ENCODE measurements at places on chromosomes 1 and 21. TPM values are rescaled to one million over a fixed set of nuclear protein-coding genes. Genes with fewer than 3 reads are reported as not detected.
A peak's percentile ranks its signal among the peaks of the same experiment; 100 is the strongest.

Gene PPFIA4
- total RNA-seq, result 2.7 TPM

Gene HTR1D
- not detected for total RNA-seq

Gene HMCN1
- total RNA-seq, result 0.02 TPM

Gene SEMA4A
- 196 TPM for total RNA-seq

Gene APCS
- total RNA-seq, result not detected

Gene ASTN1
- not detected for total RNA-seq

Gene NPHS2
- total RNA-seq, result not detected

DNA sequence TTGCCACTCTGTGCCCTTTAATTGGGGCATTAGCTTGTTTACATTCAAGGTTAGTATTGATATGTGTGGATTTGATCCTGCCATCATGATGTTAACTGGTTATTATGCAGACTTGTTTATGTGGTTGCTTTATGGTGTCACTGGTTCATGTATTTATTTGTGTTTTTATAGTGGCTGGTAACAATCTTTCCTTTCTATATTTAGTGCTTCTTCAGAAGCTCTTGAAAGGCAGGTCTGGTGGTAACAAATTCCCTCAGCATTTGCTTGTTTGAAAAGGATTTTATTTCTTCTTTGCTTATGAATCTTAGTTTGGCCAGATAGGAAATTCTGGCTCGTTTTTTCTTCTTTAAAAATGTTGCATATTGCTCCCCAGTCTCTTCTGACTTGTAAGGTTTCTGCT, 215.4 kb downstream of the ZC3H11B start:
- no peak for DNase-seq

DNA sequence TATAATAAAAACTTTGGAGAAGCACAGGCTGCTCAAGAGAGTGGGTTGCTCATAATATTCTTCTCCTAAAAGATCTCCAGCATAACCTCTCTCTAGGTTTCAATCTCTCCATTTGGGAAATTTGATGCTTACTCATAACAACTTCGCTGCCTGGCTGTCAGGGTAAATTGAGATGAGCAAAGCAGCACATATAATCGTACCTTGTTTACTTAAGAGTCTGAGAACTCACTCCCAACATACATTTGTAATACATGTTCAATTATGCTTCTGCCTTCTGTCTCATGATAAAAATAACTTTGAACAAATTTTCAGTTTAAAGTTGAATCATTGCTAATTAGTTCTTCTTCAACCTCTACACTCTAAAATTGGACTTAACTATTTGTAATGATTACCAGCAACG, 68.9 kb downstream of the DUSP10 start:
- DNase-seq, result no peak

DNA sequence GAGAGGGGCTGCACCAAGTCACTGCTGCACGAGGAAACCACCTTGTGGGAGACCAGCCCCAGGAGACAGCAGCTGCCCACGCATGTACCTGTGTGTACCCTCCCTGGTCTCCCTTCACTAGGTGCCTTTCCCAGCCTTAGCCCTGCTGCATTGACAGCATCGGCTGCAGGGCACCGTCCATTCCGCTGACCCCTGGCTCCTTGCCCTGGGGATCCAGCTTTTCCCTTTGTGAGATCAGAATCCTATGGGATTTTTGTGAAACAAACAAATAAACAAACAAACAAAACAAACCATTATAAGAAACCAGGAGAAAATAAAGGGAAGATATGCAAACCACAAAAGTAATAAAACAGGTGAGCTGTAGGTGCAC, 2.1 kb downstream of the STUM start:
- no peak for DNase-seq

DNA sequence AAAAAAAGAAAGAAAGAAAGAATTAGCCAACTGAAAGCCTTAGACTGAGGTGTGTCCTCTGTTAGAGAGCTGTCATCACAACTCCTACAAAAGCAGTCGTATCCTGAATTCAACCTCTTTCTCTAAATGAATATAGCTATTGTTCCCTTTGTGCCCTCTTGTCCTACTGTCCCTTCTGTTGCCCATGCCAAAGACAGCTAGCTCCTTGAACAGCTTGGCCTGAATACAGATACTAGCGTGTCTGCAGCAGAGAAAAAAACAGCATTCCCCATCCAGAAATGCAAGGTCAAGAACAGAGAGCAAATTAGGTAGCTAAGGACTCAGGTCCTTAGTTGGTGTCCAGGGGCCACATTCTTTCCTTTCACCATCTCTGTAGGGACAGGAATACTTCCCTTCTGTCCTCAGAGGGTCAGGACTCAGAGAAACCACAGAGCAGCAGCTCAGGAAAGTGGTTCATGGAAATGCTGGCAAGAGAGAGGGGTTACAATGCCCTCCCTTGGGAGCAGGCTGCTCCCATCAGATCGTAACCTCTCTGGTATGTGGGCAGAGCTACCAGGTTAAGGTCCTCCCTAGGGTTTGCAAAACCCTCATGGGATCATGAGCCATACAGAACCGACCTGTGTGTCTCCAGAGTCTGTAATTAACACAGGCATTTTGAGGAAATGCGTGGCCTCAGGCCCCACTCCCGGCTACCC, 1.8 kb upstream of the ZBTB48 start:
- DNase-seq, result no peak

GRCh38 chr1:235124665-235125064, 4.0 kb downstream of the TOMM20 start:
- no peak for DNase-seq

DNA sequence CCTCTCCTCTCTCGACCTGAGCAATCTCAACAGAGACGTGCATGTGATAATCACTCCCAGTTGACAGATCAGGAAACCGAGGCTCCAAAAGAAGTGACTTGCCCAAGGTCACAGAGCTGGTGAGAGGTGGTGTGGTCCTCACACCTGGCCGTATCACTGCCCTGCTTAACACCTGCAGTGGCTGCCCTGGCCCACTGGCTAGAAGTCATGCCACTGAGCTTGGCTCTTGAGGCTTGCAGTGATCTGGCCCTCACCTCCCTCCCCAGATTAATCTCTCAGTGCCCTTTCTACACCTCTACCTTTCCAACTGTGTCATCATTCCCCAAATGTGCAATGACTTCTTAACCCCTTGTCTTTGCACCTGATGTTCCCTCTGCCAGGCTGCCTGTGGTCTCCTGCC, 38.8 kb downstream of the CDCP2 start:
- DNase-seq, result no peak

DNA sequence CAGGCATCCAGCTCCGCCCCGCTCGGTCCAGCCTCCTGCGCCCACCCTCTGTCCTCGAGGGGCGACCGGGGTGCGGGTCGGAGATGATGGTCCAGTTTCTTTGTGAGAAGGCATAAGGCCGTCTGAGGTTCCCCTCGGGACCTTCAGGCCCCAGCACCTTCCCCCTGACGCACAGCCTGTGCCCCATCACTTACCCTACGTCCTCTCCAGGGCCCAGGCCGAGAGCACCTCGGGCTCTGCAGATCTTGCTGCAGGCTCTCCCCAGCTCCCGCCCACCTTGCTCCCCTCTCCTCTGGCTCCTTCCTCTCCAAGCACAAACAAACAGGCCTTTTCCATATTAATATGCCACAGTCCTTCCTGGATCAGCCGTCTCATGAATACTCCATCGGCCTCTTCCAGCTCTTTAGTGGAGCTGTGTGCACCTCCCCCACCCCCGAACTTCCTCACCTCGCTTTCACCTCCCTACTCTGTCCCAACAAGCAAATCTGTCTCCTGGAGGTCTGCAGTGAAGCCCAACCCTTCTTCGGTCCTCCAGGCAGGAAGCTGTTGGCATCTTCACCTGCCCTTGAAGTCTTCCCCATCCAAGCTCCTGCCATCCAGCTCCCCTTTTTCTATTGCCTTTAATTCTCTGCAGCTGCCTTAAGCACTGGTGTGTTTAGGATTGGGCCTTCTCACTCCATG, 448 bp upstream of the COL9A2 start:
- DNase-seq, result no peak

DNA sequence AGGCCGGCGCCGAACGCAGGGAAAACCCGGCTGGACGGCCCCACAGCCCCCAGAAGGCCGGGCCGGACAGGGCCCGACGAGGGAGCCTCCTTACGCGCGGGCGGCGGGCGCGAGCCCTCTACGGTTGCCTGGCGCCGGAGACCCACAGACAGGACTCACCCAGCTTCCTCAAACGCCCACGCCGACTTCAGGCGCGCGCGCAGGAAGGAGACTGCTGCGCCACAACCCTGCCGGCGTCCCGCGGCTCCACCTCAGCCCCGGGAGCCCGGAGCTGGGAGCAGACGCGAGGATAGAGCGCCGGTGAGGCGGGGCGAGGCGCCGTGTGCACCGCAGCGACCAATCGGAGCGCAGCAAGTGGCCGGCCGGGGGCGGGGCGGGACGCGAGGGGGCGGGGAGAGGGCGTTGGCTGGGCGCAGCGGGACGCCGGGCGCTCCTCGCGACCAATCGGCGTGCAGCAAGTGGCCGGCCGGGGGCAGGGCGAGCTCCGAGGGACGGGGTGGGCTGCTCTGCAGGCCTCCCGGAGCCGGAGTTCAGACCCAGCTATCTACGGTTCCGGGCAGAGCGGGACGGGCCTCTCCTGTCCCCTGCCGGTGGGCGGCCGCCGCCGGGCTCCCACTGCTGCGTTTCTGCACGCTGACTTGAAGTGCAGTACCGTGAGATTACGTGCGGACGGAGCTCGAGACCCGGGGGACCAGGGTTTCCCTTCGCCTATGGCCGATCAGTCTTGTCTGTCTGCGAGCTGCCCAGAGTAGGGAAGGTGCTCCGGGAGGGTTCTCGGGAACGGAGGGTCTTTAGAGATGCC, at the start of gene TMEM50B:
TMEM50B (minus strand) TSS at position 296 of the 802 bp plus-strand sequence. CDS start 11,089 bp downstream, outside the sequence.
- DNase-seq, result peak; percentile 96

DNA sequence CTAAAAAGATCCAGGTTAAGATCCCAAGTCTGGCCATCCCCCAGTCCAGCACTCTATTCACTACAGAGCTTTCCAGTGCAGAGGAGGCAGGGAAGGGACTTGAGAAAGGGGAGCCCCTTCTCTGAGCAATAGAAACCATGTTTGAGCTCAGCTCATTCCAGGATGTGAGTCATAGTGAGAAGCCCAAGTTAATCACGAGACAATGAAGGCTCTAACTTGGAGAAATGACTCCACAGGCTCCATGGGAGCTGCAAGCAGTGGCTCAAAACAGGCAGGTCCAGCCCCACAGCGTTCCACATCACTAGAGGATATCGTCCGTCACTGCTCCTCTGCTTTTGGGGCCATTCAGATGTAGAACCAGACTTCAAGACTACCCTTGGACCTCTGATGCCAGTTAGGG, 59.1 kb downstream of the CAMK2N1 start:
- DNase-seq, result no peak

DNA sequence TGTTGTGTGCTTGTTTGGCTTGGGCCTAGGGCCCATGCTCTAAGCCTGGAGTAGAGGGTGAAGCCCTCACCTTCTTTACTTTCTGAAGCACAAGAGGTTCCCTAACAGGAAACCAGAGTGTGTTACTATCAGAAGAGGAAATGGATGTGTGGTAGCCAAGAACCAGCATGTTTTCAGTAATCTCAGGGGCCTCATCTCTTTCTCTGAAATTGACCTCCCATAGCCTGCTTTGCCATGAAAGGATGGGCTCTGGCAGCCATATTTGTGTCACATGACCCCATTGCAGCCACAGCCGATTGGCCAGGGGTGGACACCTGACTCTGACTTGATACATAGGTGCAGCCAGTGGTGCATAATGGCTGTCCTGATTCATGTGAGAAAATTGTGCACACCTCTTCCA, 18.6 kb downstream of the A3GALT2 start:
- peak; percentile 11 for DNase-seq

GRCh38 chr1:1034439-1034781, 14.5 kb downstream of the AGRN start:
- DNase-seq, result no peak

DNA sequence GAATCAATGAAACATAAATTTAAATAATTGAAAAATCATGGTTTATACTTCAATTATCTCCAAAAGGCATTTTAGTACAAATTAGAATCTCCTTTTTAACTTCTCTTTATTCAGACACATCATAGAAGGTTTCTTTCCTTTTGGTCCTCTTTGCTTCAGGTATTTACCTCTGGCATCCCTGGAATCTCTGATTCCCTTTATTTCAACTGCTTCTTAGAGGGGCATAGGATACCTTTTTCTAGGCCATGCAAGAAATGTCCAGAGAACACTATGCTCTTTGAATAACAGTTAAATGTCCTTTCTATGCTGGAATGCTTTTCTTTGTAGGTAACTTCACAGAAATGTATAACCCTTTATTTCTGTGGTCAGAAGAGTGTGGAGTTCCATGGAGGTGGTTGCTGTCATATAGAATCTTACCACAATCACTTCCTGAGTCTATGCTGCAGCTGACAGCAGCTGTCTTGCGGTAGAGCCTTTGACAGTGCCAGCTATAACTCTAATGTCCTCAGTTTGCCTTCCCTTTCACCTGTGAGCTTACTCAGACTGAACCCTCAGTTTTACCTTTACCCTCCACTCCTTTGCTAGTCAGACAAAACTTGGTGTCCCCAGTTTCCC, 8.6 kb downstream of the LAMC2 start:
- DNase-seq, result no peak

DNA sequence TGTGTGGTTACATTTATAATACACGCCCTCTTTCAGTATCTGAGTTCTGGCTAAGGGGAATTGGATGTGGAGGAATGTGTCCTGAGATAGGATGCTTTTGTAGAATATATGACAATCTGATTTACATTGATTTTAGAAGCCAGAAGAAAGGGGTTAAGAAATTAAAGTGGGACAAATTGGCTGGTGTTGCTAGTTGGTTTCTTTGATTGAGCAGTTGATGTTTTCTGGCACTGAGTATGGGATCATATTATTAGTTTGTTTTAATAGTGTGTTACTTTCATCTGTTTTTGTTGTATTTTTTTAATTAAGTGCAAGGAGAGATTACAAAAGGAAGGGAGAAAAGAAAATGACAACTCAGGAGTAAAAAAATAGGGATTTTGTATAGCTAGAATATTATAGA, 1634.7 kb upstream of the B3GALT2 start:
- DNase-seq, result no peak

DNA sequence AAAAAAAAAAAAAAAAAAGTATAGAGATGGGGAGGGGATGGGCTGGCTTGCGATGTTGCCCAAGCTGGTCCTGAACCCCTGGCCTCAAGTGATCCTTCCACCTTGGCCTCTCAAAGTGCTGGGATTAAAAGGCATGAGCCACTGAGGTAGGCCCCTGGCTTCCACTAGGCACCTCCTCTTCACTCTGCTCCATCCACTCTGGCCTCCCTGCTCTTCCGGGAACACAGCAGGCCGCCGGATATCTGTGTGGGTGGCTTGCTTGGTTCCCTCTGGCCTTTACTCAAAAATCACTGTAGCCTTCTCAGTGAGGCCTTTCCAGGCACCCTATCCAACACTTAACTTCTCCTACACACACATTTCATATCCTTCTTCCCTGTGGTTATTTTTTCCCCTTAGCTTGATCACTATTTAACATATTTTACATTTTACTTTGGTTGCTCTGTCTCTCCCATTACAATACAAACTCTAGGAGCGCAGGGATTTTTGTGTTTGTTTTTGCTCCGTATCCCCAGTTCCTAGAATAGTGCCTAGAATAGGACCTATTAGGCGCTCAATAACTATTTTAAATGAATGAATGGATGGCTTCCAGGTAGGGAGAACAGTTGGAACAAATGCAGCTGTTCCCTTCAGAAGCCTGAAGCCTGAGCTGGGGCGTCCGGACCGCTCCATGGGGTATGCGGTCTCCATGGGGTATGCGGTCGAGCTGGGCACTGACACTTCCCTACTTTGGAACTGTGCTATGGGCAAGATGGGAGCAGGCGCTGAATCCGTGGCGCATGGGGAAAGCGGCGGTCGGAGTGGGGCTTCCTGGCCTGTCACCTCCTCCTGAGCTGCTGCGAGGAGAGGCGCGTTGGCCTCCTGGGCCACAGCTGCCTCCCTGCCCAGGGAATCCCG, 46.7 kb downstream of the H3-3A start:
- no peak for DNase-seq

GRCh38 chr21:34590520-34590919, 24.4 kb downstream of the RCAN1 start:
- DNase-seq, result no peak
